ENCODE measurements at places on chromosomes 7 and 10.

GRCh38 chr7:141251180-141251579 lies 177.3 kb downstream of the TMEM178B start:
- no peak for DNase-seq

- no peak for DNase-seq
Measured at GRCh38 chr7:132601783-132602182, 25.5 kb upstream of the PLXNA4 start.

DNA sequence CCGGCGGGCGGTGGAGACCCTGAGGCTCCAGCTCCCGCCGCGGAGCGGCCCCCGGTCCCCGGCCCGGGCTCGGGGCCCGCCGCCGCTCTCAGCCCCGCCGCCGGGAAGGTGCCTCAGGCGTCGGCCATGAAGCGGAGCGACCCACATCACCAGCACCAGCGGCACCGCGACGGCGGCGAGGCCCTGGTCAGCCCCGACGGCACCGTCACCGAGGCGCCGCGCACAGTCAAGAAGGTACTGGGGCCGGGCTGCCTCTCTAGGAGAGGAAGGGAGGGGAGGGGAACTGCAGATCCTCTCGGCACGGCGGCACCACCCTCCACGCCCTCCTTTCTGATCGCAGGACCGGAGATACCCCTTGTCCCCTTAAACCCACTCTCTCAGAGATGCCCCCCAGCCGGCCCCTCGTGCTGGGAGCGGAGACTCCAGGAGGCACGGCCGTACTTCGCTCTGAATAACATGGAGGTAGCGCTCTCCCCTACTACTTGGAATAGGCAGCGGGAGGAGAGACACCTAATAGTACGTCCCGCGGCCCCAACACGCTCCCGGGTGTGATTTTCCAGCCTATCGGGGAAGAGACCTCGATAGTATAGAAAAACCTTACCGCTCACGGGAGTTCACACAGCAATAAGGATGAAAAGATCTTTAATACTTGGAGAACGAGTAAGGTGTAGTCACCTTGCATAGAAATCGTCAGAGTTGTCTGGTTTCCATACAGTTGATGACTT lies 538 bp downstream of the AHCYL2 start:
- DNase-seq = peak; percentile 67

DNA sequence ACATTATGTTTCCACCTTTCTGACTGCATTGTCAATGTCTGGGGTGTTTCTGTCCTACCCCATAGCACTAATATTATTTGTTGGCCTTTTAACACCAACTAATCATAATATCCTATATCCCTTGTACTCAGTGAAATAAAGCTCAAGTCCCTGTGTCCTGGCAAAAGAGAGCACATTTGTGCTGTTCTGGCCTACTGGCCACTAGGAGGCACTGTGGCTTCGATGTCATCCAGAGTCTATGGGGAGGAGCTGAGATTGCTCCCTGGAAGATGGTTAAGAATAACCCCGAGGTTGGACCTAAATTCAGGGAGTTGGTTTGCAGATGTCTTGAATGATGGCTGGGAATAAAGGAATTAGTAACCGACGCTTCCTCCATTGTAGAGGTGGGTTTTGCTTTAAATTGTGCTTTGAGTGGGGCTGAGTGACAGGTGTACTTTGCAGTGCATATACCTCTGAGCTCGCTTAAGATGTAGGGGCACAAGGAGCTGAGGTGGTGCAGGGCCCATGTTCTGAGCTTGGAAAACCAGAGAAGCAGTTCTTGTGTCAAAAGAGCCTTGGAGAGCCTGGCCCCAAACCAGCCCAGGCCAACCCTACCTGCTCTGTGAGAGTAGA lies 191.2 kb upstream of the PRSS1 start:
- peak; percentile 55 for DNase-seq

GRCh38 chr10:50396491-50397311 lies 145.4 kb upstream of the ASAH2 start:
- peak; percentile 30 for DNase-seq

GRCh38 chr10:111989136-111989911 lies 194.2 kb downstream of the GPAM start:
- DNase-seq = no peak

DNA sequence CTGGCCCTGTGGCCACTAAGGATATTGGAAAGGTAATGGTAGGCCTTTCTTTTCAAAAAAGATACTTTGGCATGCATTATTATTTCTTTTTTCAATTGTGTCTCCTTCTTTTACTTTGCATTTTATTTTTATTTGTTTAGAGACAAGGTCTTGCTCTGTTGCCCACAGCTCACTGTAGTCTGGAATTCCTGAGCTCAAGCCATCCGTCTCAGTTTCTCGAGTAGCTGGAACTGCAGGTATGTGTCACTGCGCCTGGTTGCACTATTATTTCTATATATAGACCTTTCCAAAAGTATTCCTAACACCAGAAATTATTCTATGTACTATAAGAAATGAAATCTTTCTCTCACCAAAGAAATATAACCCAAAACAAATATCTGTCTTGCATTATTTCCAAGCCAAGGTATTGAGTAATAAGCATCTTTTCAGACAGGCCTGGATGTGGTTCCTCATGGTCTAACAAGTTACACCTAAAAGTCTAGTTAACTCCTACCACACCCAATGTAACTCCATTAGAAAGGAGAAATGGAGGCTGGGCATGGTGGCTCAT lies 500.8 kb upstream of the ANKRD30A start:
- DNase-seq = no peak

GRCh38 chr7:111844904-111845671 lies 282.8 kb upstream of the IMMP2L start:
- no peak for DNase-seq

- DNase-seq = peak; percentile 41
Measured at GRCh38 chr7:30594048-30594539, 584 bp upstream of the GARS1 start.

GRCh38 chr7:140915935-140916555 lies 8.7 kb downstream of the BRAF start:
- DNase-seq = no peak

DNA sequence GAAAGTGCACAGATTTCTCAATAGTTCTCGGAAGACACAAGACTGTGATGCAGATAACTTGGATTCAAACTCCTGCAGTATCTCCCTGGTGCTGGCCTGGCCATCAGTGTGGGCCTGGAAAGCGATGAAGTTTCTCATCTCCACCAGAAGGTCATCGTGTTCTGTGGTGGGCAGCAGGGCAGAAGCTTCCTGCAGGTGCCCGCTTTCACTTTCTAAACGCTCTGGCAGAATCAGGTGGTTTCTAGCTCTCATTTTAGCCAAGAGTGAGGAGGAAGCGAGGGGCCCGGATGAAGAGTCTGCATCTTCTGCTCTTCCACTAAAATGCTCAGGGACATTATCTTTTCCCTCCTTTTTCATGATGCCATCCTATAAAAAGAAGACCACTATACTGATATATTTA lies 63.0 kb upstream of the DRGX start:
- no peak for DNase-seq

GRCh38 chr7:77441046-77441445 lies 24.9 kb upstream of the GSAP start:
- no peak for DNase-seq

GRCh38 chr10:86226781-86227201 lies 139.8 kb downstream of the GRID1 start:
- DNase-seq = no peak

- DNase-seq = no peak
Measured at GRCh38 chr7:698515-699475, 27.7 kb upstream of the DNAAF5 start.

- DNase-seq = no peak
Measured at GRCh38 chr7:100547872-100548271, 8.9 kb downstream of the AGFG2 start.

- no peak for DNase-seq
Measured at GRCh38 chr7:122942765-122943164, 52.7 kb downstream of the TAS2R16 start.

DNA sequence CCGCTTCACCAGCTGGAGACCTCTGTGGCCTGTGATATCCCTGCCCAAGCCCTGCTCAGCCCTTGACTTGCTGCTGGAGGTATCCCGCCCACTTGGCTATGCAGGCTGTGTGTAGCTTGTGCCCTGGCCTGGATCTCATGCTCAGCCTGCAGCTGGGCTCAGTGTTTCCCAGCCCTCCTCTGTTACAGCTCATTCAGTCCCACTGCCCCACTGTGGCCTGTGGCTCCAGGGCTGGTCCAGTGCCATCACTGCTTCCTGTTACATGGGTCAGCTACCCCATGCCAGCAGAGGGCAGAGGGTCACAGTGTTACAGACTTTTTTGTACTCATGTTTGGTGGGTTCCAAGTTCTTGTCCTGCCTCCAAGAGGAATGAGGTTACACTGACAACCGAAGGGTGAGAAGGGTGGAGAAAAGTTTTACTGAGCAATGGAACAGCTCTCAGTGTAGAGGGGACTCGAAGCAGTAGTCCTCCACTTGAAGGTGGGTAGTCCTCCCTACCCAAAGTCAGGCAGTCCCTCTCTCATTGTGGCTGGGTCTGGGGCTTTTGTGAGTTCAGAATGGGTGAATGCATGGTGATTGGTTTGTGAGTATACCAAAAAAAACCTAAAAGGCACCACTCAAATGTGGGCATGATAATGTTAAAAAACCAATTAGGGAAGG lies 100.4 kb downstream of the ANKRD7 start:
- DNase-seq = no peak

DNA sequence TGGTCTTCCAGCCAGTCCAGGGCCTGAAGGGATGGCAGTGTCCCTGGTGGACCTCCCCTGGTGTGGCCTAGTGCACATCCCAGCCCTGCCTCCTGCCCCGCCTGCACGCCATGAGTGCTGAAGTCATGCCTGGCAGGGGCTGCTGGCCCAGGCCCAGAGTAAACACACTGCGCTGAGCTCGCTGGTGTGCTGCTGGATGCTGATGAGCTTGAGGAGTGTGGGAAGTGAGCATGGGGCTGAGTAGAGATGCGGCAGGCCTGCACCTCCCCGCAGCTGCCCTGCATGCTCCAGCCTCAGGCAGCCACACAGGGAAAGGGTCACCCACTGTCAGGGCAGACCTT lies 43.2 kb downstream of the HTRA1 start:
- no peak for DNase-seq

- no peak for DNase-seq
Measured at GRCh38 chr7:108351729-108352131, 104.5 kb downstream of the NRCAM start.

DNA sequence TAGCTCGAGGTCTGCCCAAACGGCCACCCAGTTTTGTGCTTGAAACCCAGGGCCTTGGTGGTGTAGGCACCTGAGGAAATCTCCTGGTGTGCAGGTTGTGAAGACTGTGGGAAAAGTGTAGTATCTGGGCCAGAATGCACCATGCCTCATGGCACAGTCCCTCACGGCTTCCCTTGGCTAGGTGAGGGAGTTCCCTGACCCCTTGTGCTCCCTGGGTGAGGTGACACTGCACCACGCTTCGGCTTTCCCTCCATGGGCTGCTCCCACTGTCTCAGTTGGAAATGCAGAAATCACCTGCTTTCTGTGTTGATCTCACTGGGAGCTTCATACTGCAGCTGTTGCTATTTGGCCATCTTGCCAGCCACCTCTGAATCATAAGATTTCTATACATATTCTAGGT lies 62.4 kb upstream of the CDK6 start:
- no peak for DNase-seq

GRCh38 chr10:113856563-113856962 lies 2.1 kb downstream of the NHLRC2 start:
- DNase-seq = no peak

DNA sequence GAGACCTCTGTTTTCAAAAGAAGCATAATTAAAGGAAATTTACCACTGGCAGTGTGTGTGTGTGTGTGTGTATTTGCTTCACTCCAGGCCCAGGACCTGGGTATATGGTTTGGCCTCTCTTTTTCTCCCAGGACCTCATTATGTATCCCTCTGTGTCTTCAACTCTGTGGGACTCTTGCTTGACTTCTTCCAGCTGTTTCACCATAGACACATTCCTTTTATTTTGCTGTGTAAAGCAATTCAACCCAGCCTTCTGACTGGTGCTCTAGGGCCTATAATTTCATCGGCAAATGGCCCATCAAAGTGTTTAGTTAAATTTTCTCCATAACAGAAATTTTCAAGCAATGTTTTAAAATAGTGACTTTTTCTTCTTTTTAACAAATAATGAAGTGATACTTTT lies 954.3 kb downstream of the CNTNAP2 start:
- DNase-seq = no peak

DNA sequence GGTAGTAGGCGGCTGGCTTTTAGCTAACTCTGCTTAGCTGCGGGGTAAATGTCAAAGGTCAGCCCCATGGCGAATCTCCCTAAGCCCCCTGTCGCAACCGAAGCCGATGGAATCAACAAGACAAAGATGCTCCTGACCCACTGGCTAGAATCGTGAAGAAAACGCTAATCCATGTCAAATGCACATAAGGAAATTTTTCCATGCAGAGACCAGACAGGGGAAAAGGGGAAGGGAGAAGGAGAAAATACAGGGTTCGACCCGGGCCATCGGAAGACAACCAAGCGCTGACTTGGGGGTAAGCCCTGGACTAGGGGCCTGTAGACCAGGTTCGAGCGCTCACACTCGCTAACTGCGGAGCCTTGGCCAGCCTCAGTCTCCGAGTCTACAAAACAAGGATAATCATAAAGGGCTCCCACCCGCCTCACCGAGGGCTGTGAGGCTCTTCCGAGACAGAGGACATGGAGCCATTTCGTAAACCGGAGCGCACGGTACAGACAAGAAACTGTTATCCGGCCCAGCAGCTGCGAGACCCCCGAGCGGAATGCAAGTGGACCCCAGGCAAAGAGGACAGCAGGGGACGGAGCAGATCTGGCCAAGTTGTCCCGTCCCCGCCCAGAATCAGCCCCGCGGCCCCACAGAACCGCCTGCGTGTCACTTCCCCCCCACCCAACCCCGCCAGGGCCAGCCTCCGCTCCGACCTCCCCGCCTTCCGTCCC lies 507 bp downstream of the SAR1A start:
- DNase-seq = peak; percentile 13

GRCh38 chr7:467393-467828 lies 52.2 kb downstream of the PDGFA start:
- no peak for DNase-seq

- DNase-seq = no peak
Measured at GRCh38 chr10:48477616-48478015, 127.3 kb downstream of the ARHGAP22 start.

DNA sequence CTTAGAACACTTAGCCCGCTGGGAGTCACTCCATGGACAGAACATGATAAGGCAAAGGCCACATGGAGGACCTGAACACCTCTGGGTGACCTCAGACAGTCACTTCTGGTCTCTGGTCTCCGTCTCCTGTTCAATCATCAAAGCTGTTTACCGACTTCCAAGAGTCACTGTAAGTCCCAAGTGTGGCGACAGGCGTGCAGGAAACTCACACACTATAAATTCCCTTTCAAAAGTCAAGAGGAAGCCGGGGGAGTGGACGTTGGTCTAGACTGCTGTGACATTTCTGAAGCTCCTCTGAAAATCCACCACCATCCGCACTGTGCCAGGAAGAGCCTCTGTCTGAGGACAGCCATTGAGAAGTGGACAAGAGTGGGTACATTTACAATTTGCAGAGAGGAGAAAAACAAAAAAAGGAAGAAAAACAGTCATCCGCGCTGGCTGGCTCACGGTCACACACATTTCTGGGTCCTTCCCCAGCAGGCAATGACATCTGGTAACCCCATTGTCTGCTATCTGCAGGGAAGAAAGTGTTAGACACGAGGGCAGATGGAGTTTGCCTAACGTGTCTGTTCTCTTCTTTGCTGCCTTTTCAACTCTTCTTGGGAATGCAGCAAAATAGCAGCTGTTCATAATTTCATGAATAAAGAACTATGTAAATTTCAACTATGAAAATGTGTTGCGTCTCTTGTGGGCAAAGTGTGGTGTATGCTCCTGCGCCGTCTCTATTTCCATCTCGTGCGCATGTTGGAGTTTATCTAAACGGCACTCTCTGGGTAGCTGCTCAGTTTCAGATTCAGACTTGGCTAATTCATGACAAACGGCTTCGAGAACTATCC lies 32.9 kb upstream of the CUX1 start:
- no peak for DNase-seq

GRCh38 chr7:120421151-120421651 lies 148.2 kb downstream of the KCND2 start:
- no peak for DNase-seq

- DNase-seq = no peak
Measured at GRCh38 chr7:81600608-81601007, 169.2 kb downstream of the HGF start.

All from activated naive CD4-positive, alpha-beta T cell treated with Interleukin-2 at 50 U/mL for 16 hours (primary cell).